ENCODE measurements at places on chromosomes 1 and 21. TPM values are rescaled to one million over a fixed set of nuclear protein-coding genes. Genes with fewer than 3 reads are reported as not detected.

Gene ACOT11
- 0.85 TPM for polyA plus RNA-seq

Gene HECTD3
- 10.9 TPM for polyA plus RNA-seq

Gene SLAMF6
- polyA plus RNA-seq: not detected

Gene IVNS1ABP
- 121 TPM for polyA plus RNA-seq

Gene NBPF19
- polyA plus RNA-seq: 2.4 TPM

Gene KIAA0040
- polyA plus RNA-seq: not detected

Gene LRRC7
- 4.0 TPM for polyA plus RNA-seq

Gene HPCAL4
- polyA plus RNA-seq: 1.7 TPM

Gene PCNX2
- polyA plus RNA-seq: 13.2 TPM

Gene AADACL4
- polyA plus RNA-seq: not detected

Gene HAO2
- polyA plus RNA-seq: not detected

Gene BNIPL
- polyA plus RNA-seq: 0.60 TPM

Gene GSTM1
- 26.0 TPM for polyA plus RNA-seq

Gene LRRC39
- 4.7 TPM for polyA plus RNA-seq

Gene RNU1-4
- not detected for polyA plus RNA-seq

Gene OLFM3
- 29.0 TPM for polyA plus RNA-seq

Gene SZRD1
- 3.6 TPM for polyA plus RNA-seq

Gene PTPN7
- polyA plus RNA-seq: not detected

Gene MASP2
- polyA plus RNA-seq: not detected

Gene ADGRL2
- polyA plus RNA-seq: 45.7 TPM

Gene MATN1
- not detected for polyA plus RNA-seq

Gene CHI3L2
- not detected for polyA plus RNA-seq

Gene ERRFI1
- 18.8 TPM for polyA plus RNA-seq

Gene PODN
- not detected for polyA plus RNA-seq

Gene CCDC190
- not detected for polyA plus RNA-seq

Gene DNASE2B
- polyA plus RNA-seq: not detected

Gene SPRR2F
- polyA plus RNA-seq: not detected

Gene PRR9
- not detected for polyA plus RNA-seq

Gene MARK1
- polyA plus RNA-seq: 31.2 TPM

Gene FBLIM1
- 0.07 TPM for polyA plus RNA-seq

Gene ZFP69B
- polyA plus RNA-seq: 0.78 TPM

Gene PYHIN1
- polyA plus RNA-seq: not detected

Gene CHAF1B
- 2.4 TPM for polyA plus RNA-seq

Gene BRDT
- polyA plus RNA-seq: 0.20 TPM

Gene CFAP74
- 1.2 TPM for polyA plus RNA-seq

Gene AGTRAP
- polyA plus RNA-seq: 1.9 TPM

Gene ADAM30
- not detected for polyA plus RNA-seq

Gene PPIAL4G
- 0.38 TPM for polyA plus RNA-seq

Gene AQP10
- polyA plus RNA-seq: not detected

Gene F13B
- not detected for polyA plus RNA-seq

Gene VCAM1
- polyA plus RNA-seq: 0.71 TPM

Gene A3GALT2
- polyA plus RNA-seq: not detected

Gene C1orf226
- polyA plus RNA-seq: 1.1 TPM
